ENCODE measurements at places on chromosomes 3 and 15. TPM values are rescaled to one million over a fixed set of nuclear protein-coding genes. Genes with fewer than 3 reads are reported as not detected.

Gene SLC12A8
- 15.9 TPM for total RNA-seq

Gene CLDN16
- total RNA-seq = 0.64 TPM

Gene PRSS50
- total RNA-seq = not detected

Gene CSPG4
- 2.9 TPM for total RNA-seq

Gene DPH3
- total RNA-seq = 21.9 TPM

Gene TMEM41A
- 25.9 TPM for total RNA-seq

Gene CCK
- not detected for total RNA-seq

Gene BCHE
- 5.3 TPM for total RNA-seq

Gene PTX3
- 1.7 TPM for total RNA-seq

Gene KCNMB2
- not detected for total RNA-seq

Gene CHRM5
- not detected for total RNA-seq

Gene BSN
- 0.11 TPM for total RNA-seq

Gene LEKR1
- 0.15 TPM for total RNA-seq

Gene ARL6IP5
- 35.9 TPM for total RNA-seq

Gene ZFAND6
- total RNA-seq = 102 TPM

Gene AHSG
- total RNA-seq = not detected

Gene DNAJB8
- not detected for total RNA-seq

Gene EPHA3
- total RNA-seq = 0.38 TPM

Gene LRTM1
- not detected for total RNA-seq

Gene ARGFX
- not detected for total RNA-seq

Gene DNASE1L3
- total RNA-seq = 15.3 TPM

Gene IL5RA
- 0.95 TPM for total RNA-seq

Gene ALDH1L1
- 19.3 TPM for total RNA-seq

Gene PLXNB1
- total RNA-seq = 147 TPM

Gene GMNC
- not detected for total RNA-seq

Gene SH2D7
- total RNA-seq = not detected

Gene TSPAN3
- 77.3 TPM for total RNA-seq

Gene ARHGEF3
- total RNA-seq = 26.3 TPM

Gene PLCH1
- total RNA-seq = 0.26 TPM

Gene FOXL2NB
- total RNA-seq = not detected

Gene PAQR5
- 16.0 TPM for total RNA-seq

Gene C3orf38
- 19.8 TPM for total RNA-seq

Gene CYP1A1
- not detected for total RNA-seq

Gene ALS2CL
- 107 TPM for total RNA-seq

Gene RPL14
- total RNA-seq = 488 TPM

Gene DNAH12
- under 0.01 TPM for total RNA-seq

All from esophagus squamous epithelium (tissue), 5 donors.